ENCODE measurements at places on chromosomes 16 and 17. TPM values are rescaled to one million over a fixed set of nuclear protein-coding genes. Genes with fewer than 3 reads are reported as not detected.

The SULT1A2 gene
- 2.2 TPM for polyA plus RNA-seq

The RMI2 gene
- polyA plus RNA-seq = 38.9 TPM

The TBX2 gene
- 70.6 TPM for polyA plus RNA-seq

The CNGB1 gene
- polyA plus RNA-seq = not detected

The FAM171A2 gene
- polyA plus RNA-seq = 36.3 TPM

The CA10 gene
- polyA plus RNA-seq = 6.7 TPM

The CDH8 gene
- 5.6 TPM for polyA plus RNA-seq

The NPIPB8 gene
- polyA plus RNA-seq = not detected

The PTX4 gene
- not detected for polyA plus RNA-seq

The SLC16A13 gene
- 1.5 TPM for polyA plus RNA-seq

The FOXO3B gene
- 5.2 TPM for polyA plus RNA-seq

The MGAT5B gene
- 1.2 TPM for polyA plus RNA-seq

The NUDT7 gene
- polyA plus RNA-seq = 13.2 TPM

All from left renal pelvis (tissue), 4 donors.